Caco-2 (cell line): ENCODE measurements at places on chromosomes 7 and 10. TPM values are rescaled to one million over a fixed set of nuclear protein-coding genes. Genes with fewer than 3 reads are reported as not detected.

The CYP2C19 gene
- total RNA-seq, result 0.86 and 1.0 TPM in 2 replicates

The MEPCE gene
- 41.0 and 43.3 TPM in 2 replicates for total RNA-seq

The EPHA1 gene
- total RNA-seq, result 66.6 and 69.2 TPM in 2 replicates

The GPR15LG gene
- not detected in 2 replicates for total RNA-seq

The CFAP70 gene
- 0.26 and 0.39 TPM in 2 replicates for total RNA-seq

The OR6B1 gene
- total RNA-seq, result not detected in 2 replicates

The COL17A1 gene
- total RNA-seq, result 0.45 and 0.49 TPM in 2 replicates

The WIPF3 gene
- 1.1 and 1.2 TPM in 2 replicates for total RNA-seq

The WNT16 gene
- not detected in 2 replicates for total RNA-seq

The CALML5 gene
- total RNA-seq, result not detected in 2 replicates

The NPY4R2 gene
- 0.41 and 0.56 TPM in 2 replicates for total RNA-seq

The SLC39A12 gene
- not detected in 2 replicates for total RNA-seq

The H2BK1 gene
- not detected in 2 replicates for total RNA-seq

The MRPL32 gene
- total RNA-seq, result 61.6 and 63.6 TPM in 2 replicates

The MMD2 gene
- total RNA-seq, result not detected in 2 replicates

The SPDYE9 gene
- not detected in 2 replicates for total RNA-seq

The OR2A12 gene
- not detected in 2 replicates for total RNA-seq

The CTNNA3 gene
- 0.20 and 0.79 TPM in 2 replicates for total RNA-seq

The PVRIG gene
- total RNA-seq, result not detected in 2 replicates

The LFNG gene
- total RNA-seq, result 4.5 and 5.1 TPM in 2 replicates

The EPDR1 gene
- 0.25 and 0.39 TPM in 2 replicates for total RNA-seq
